ENCODE measurements at places on chromosomes 5 and 9.
A peak's percentile ranks its signal among the peaks of the same experiment; 100 is the strongest.

DNA sequence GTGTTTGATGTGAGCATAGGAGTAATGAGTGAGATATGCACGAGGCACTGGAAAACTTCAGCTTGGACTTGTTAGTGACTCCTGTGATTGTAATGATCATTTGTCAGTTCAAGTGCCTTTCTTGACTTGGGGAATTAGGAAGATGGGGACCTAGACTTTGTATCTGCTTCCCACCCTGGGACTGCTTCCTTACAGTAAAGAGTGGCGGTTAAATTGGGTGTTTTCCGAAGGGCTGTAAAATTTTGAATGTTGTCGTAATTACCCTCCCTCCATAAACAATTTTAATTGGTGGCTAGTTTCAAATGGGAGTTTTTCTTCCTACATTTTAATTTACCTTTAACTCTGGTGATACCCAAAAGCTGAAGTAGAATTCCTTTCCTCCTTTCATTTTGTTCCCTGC, 23.5 kb upstream of the FAM120AOS start:
- no peak for DNase-seq

DNA sequence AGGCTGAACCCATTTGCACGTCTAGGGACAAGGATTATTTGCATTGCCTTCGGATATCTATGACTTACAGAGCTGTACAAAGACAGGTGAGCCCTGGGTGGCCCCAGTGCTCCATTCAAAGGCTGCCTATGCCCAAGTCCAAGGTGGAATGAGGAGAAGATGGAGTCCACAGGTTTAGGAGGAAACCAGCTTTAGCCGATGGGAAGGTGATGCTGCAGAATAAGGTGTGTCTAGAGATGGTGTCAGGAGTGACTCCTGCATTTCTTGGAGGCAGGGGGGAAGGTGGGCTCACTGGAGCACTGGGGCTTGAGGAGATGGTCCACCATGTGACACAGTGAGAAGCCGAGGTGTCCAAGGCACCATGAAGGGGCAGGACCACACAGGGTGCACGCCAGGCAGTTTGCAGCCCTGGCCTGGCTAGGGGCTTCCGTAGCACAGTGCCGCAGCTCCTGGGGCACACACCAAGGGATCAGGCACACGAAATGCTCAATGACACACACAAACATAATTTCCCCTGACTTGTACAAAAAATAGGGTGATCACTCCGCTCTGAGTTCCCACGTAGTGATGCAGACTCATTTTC, 32.1 kb downstream of the SEMA4D start:
- no peak for DNase-seq

- no peak for DNase-seq
Measured at GRCh38 chr5:126973193-126973592, 57.2 kb downstream of the MARCHF3 start.

DNA sequence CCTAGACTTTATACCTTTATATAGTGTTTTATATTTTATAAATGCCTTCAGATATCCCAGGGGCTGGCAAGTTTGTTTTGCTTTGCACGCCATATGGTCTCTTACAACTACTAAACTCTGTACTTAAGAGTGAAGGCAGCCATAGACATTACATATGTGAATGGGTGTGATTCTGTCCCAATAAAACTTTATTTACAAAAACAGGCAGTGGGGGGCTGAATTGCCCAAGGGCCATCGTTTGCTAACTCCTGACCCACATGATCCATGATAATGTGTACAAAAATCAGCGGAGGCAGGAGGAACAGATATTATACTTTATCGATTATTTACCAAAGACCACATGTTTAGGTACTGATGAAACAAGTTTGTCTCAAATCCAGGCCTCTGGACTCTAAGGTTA, 35.8 kb upstream of the ISCA1 start:
- DNase-seq: no peak

DNA sequence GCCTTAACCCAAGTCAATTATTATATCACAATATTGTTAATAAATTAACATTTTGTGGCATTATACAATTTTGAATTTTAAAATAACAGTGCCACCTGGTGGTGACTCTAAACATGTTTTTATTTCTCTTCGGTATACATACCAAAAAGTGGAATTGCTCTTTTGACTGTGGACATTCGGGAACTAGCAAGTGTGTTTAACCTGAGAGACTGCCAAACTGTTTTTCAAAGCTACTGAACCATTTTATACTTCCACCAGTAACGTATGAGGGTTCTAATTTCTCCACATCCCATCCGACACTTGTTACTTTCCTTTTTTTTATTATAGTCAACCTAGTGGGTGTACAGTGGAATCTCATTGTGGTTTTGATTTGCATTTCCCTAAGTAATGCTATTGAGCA, 18.3 kb upstream of the HSDL2 start:
- DNase-seq: no peak

DNA sequence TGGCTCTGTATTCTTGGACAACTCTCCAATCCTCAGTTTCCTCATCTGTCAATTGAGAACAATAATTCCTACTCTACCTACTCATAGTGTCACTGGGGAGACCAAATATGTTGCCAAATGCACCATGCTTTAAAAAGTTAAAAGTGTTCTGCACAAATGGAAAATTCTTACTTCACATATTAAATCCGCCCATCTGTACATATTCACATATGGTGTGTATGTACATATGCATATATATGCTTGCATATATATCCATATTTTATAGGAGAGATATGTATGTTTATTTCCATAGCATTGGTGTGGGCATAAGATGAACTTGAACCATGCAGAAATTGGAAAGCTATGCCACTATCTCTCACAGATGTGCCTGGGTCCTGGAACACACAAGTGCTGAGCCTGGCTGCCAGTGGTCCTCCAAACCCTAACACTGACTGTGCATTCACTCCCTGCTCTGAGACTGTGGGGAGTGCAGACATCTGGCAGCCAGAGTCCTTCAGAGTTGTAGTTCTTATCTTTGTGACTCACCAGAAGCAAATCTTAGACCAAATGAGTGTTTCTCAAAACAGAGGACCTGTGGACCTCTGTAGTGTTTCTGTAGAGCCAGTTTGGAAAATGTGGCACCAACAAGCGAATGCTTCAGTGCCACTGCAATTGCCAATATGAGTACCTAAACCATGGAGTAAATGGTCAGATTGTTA, 168.7 kb downstream of the GRIA1 start:
- DNase-seq: no peak

DNA sequence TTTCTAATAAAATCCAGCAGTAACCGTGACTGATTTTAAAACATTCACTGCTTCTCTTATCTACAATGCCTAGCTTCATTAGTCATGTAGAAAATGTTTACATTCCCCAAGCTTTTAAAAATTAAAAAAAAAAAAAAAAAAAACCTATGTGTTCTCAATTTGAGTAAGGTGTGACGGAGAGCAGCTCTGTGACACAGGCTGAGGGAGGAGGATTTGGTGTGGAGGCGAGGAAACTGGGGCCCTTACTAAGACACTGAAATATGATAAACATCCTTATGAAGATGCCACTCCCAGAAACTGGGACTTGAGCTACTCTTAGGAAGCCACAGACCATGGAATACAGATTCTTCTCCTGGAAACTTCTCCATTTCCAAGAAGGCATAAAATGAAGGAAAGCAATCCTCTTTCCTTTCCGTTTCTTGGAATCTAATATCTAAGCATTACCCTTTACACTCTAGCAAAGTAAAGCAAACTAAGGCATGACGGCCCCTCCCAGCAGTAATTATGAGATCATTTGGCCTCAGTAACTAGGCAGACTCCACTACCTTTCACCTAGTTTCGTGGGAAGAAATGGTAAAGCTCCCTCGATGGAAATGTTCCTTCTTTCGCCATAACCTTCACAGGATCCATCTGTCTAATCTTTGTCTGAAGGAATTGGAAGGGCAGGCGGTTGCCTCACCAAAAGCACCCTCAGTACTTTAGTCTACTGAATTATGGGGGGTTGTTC, 23.5 kb downstream of the GRAMD2B start:
- peak; percentile 2 for DNase-seq

DNA sequence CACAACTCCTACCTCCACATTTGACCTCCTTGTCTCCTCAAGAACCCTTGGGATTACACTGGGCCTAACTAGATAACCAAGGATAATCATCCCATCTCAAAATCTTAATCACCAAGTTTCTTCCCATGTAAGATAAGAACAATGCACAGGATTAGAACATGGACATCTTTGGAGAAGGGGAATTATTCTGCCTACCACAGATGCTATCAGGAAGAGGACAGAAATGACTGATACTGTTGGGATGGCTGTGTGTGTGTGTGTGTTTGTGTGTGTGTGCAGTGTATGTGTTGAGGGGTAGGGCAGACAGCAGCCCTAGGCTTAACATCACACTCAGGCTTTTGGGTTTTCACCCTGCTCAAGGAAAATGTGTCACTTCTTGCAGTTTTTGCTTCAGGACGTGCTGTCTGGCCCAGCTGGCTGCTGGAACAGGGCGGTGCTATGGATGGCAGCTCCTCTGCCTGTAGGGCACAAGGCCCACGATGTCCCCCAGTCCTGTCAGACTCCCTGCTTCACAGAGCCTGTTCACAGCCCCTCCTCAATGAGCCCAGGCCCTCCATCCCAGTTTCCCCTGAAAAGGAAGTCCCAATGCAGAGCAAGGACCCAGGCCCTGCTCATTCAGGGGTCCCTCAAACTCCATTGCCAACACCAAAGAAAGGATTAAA, 7.7 kb downstream of the CA9 start:
- DNase-seq: no peak

- no peak for DNase-seq
Measured at GRCh38 chr9:3059781-3060468, 216.0 kb upstream of the PUM3 start.

GRCh38 chr5:163269624-163270023, 167.8 kb upstream of the CCNG1 start:
- no peak for DNase-seq

DNA sequence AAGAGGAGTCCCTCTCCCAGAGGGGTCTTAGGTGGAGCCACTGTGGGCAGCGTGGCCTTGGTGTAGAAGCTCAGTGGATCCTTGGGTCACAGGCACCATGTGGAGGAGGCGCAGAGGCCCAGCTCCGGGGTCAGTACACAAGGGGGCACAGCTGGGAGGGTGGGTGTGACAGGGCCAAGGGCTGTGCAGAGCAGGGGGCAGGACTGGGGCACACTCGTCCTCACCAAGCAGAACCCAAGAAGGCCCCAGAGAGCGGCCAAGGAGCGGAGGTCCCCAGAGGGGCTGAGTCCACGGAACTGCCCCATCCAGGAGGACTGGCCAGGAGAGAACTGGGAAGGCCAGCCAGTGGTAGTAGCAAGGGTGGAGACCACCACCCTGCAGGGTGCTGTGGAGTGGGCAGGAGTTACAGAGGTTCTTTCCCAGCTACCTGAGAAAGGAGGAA, 2.5 kb upstream of the LPCAT1 start:
- DNase-seq: no peak

DNA sequence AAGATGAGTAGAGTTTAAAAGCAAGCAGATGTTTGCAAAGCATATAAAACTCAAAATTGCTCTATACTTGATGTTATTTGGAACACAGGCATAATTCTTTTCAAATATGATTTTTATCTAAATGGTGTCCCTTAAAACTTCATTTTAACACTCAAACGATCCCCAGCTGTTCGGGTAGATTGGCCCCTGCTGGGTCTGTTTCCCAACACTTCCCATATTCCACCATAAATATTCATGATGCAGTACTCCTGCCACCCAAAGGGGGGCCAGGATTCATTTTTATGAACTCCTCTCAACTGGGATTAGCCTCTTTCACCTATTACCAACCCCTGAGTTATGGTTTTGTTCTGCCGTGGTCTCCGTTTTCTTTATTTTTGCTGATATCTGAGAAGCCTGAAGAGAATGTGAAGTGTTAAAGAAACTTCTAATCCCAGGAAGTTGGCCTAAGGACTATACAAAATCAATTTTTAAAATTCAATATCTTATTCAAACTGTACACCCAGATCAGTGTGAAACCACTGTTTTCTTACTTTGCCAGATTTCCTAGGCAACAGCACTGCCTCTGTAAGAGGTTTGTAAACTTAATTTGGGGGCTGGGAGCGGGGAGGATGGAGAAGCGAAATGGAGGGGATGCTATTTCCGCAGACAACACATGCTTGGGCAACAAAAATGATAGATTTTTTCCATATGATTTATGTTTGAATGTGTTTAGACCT, 384.1 kb downstream of the DMRT2 start:
- DNase-seq: no peak

DNA sequence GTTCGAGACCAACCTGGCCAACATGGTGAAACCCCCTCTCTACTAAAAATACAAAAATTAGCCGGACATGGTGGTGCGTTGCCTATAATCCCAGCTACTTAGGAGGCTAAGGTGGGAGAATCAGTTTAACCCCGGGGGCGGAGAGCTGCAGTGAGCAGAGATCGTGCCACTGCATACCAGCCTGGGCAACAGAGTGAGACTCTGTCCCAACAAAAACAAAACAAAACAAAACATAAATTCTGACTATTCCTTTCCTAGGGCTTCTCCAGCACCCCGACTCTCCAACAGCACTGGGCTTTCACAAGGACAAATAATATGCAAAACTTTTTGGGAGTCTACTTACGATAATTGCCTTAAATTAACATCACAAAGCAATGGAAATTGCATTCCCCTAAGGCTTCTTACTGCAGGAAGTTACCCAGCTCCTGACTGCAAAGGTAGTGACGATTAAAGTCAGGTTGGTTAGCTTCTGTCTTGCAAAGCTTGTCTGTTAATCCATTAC, 15.9 kb upstream of the CDKN2AIPNL start:
- DNase-seq: no peak

- no peak for DNase-seq
Measured at GRCh38 chr9:81002242-81002641, 687.1 kb downstream of the TLE1 start.

GRCh38 chr5:94746731-94747124, 128.3 kb downstream of the SLF1 start:
- DNase-seq: no peak

DNA sequence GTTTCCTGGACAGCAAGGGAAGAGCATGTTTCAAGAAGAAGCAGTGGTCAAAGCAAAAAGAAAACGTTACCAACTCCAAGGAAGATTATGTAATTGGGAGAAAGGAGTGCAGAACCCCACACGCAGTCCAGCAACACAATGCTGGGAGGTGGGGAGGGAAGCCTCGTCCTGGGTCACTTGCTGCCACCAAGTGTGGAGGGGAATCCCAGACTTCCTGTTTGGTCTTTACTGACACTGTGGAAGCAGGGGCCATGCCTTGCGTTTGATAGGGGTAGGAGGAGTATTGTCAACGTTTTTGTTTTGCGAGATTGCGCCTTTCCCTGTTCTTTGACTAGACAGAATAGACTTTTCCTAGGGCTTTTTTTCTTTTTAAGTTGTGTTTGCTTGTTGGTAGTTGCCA, 421.0 kb downstream of the KDM4C start:
- DNase-seq: no peak

GRCh38 chr5:12861886-12862654, 957.8 kb upstream of the CTNND2 start:
- DNase-seq: no peak

- no peak for DNase-seq
Measured at GRCh38 chr5:102719886-102720285, 35.2 kb upstream of the PAM start.

- no peak for DNase-seq
Measured at GRCh38 chr5:68450245-68450852, 234.8 kb downstream of the PIK3R1 start.

DNA sequence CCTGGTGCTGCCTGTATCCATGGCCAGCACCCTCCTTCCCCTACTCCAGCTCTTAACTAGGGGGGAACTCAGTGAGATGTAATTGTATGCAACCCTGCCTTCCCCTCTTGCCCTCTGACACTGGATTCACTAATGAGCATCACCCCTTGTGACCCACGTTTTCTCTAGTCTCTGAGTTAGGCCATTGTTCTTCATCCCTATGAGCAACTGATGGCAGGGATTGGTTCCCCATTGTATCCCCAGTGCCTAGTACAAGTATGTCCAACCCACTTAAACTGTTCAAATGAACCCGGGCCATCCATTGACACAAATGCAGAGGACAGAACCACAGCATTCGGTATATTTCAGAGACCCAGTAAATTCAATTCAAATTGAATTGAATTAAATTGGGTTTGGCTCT, 77.6 kb upstream of the ASTN2 start:
- DNase-seq: no peak
